Karpas-422 (cell line): ENCODE measurements at places on chromosomes 6 and 20.

GRCh38 chr6:105163183-105163582, 16.6 kb downstream of the POPDC3 start:
- no peak for DNase-seq

DNA sequence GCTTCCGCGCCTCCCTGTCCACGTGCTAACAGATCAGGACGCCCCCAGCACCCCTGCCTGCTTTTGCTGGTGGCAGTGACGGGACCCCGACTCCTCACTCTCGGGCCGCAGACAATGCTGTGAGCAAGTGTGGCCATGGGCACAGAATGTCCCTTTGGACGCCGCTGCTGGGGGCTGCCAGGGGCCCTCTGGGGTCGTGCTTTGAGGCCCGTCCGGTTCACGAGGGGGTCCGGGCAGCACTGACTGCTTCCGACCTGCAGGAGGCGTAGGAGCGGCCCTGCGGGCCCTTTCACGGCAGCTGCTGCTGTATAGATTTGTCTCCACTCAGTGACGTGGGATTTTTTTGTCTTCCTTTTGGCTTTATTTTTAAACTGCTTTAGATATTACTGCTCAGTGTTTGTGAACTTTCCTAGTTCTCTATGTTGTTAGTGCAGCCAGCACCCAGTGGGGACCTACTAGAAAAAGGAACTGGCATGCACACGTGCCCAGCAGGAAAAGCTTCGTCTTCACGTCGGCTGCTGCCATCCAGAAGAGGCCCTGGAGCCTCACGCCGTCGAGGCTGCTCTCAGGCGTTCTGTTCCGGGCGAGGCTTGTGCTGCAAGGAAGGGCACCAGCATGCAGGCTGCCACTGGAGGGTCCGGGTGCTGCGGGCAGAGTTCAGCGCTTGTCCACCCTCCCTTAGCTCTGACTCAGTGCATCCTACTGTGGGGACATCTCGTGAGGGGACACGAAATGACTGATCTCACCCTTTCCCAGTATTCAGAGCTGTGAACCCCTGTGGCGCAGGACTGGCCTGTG, 21.7 kb downstream of the UCKL1 start:
- no peak for DNase-seq

DNA sequence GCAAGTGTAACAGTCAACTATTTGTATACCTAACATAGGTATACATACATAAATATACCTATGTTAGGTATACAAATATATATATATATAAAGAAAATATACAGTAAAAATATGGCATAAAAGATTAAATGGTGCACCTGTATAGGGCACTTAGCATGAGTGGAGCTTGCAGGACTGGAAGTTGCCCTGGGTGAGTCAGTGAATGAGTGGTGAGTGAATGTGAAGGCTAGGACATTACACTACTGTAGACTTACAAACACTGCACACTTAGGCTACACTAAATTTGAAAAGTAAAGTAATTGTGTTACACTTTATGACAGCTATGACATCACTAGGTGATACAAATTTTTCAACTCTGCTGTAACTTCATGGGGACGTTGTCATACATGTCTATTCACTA, 65.6 kb downstream of the CDC5L start:
- DNase-seq: no peak

DNA sequence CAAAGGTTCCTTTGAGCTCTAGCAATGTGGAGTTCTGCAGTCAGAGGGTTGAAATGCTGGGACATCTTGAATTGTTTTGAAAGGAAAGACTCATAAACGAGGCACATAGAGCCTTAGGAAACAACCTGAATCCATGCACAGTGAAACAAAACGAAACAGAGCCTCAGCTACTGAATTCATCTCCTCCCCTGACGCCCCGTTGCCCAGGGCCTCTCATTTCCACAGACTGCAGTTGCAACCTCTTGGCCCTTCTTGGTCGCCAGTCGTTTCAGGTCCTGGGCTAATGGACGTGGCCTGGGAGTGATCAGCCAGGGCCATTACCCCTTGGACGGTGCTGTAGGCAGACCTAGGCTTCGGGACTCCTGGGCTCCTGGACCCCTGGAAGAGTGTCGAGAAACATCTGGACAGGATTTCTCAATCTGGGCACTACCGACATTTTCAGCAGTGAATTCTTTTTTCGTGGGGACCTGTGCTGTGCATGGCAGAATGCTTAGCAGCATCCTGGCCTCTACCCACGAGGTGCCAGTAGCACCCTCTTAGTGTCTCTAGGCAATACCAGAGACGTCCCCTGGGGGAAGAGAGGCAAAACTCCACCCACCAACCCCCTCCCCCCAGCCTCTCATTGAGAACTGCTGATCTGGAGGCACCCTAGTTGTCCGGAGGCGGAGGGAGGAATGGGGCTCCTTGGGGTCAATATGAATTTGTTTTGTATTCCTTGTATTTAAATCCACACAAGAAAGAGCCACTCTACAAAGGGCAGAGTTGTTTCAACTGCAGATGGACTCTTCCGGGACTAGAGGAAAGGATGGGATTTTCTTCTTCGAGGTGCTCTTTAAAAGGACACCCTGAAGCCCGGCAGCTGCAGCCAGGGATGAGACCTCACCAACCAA, 50.2 kb downstream of the TMEM242 start:
- peak; percentile 92 for DNase-seq

DNA sequence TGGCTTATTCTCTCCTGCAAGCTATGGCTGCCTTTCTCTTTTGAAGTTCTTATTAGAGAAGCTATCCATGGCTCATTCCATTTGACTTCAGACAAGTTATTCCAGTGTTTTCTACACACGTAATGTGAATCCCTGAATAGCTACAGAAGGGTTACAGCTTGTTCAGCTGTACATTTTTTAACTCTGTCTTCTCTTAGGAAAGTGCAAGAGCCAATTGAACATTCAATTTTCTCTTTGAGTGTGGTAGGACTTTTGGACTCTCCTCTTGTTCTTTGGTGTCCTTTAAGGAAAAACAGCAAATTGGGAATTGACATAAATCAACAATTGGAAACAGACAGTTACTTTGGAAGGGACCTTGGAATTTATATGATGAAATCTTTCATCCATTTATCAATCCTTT, 125.8 kb downstream of the EPM2A start:
- DNase-seq: no peak

- DNase-seq: peak; percentile 62
These were observed 1.9 kb downstream of the PHIP start for GRCh38 chr6:79076160-79076559.

GRCh38 chr6:14621518-14621917, 503.9 kb downstream of the CD83 start:
- DNase-seq: no peak
